NCI-H1417 (cell line): ENCODE measurements at places on chromosomes 16 and 17.

DNA sequence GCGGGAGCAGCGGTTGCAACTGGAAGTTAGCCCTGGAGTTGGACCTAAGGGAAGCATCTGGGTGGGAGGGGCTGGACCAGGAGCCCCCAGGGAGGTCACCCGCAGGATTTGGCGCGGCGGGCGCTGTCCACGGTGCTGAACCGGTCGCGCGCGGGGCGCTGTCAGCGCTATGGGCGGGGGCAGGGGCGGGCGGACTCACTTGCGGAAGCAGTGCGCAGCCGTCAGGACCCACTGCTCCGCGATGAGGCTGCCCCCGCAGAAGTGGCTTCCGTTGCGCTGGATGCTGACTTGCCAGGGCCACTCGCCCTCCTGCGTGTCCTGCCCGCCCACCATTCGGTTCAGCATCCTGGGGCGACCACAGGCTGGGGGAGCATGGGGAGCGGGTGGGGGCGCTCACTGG, 4.5 kb downstream of the PRSS27 start:
- DNase-seq: no peak

DNA sequence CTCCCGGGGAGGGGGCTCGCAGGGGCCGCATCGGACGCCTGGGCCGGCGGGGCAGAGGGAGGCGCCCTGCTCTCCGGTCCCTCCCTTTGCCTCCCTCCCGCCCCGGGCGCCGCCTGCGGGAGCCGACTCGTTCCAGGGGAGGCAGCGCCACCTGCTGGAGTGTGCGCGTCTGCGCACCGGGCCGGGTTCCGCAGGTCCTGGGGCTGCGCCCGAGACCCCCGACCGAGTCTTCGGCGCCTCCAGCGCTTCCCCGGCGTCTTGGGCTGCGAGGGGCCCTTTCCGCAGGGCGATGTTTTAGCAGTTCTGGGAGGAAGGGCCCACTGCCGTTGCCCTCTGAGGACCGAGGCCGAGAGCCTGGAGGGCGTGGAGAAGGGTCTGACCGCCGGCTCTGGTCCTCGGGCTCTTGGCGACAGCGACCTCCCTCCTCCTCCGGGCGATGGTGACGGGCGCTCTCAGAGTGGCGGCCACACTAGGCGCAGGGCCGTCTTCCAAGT, 106.3 kb downstream of the SEC14L1 start:
- DNase-seq: peak; percentile 84

DNA sequence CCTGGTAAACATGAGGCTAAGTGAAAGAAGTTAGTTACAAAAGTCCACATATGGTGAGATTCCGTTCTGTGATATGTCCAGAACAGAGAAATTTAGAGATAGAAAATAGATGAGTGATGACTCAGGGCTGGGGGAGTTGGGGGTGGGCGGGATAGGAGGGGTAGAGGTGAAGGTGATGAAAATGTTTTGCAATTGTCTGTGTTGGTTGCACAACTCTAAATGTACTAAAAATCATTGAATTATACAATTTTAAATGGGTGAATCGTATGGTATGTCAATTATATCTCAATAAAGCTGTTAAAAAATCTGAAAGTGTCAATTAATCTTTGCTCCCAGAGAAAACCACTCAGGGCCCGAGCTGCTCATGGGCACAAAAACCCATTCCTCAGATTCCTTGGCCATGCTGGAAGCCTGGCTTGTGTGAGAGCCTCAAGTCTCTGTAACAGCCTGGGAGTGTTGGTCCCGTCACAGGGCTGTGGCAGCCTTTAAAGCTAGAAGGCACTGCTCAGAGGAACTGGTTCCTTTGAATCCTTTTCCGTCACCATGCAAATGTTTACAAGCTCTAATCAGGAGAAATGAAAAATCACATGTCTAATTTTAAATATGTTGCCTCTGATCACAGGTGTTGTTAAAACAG, 225.3 kb downstream of the WWOX start:
- DNase-seq: peak; percentile 77

DNA sequence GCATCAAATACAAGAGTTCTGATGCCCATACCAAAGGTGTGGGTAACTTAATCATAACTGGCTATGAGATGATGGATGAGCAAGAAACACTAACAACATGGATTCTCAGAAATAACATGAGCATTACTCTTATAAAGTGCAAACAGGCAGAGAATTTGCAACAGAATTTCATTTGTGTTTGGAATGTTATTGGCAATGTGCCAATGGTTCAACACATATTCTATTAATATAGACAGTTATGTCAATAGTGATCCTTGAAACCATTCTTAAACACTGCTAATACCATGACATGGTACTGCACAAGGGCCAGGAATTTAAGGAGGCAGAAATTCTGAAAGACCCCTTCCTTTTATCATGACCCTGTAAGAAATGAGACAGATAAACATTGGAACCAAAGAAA, 217.1 kb upstream of the WSB1 start:
- no peak for DNase-seq

- DNase-seq: no peak
These were observed 38.6 kb upstream of the SLFN13 start for GRCh38 chr17:35486920-35487732.

DNA sequence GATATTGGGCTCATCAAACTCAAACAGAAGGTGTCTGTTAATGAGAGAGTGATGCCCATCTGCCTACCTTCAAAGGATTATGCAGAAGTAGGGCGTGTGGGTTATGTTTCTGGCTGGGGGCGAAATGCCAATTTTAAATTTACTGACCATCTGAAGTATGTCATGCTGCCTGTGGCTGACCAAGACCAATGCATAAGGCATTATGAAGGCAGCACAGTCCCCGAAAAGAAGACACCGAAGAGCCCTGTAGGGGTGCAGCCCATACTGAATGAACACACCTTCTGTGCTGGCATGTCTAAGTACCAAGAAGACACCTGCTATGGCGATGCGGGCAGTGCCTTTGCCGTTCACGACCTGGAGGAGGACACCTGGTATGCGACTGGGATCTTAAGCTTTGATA, 2.6 kb upstream of the HPR start:
- no peak for DNase-seq
